Stimulated activated CD8-positive, alpha-beta memory T cell treated with anti-CD3 and anti-CD28 coated beads, Interleukin-2, amount 100 ng/mL, for 48 hours (primary cell): ENCODE measurements at places on chromosomes 5 and 9.

DNA sequence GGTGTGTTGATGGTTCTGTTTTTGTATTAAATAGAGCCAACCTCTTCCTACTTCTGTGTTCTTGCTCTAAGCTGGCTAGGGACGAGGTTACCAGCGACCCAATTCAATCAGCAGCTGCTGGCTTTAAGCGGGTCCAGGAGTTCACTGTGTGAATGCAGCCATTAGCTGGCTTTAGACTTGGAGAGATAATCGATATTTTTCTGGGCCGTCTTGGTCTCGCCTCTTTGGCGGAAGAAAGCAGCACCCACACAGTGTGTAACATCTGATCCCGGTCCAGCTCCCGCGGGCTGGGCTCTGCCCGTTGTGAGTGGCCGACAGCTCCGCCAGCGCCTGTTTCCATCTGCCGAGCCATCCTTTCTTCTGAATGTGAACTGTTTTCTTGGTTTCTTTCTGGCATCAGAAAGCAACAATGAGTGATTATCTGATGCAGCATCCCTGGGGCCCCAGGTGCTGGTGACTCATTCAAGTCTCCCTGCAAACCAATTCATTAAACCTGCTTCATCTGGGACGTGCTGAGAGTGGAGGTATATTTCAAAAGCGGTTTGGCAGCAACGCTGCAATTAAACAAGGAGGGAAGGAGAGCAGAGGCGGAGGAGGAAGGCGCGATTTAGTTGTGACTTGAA lies 90.8 kb upstream of the IRX4 start:
- DNase-seq: no peak

GRCh38 chr5:91011029-91011428 lies 372.1 kb downstream of the ARRDC3 start:
- DNase-seq: no peak

DNA sequence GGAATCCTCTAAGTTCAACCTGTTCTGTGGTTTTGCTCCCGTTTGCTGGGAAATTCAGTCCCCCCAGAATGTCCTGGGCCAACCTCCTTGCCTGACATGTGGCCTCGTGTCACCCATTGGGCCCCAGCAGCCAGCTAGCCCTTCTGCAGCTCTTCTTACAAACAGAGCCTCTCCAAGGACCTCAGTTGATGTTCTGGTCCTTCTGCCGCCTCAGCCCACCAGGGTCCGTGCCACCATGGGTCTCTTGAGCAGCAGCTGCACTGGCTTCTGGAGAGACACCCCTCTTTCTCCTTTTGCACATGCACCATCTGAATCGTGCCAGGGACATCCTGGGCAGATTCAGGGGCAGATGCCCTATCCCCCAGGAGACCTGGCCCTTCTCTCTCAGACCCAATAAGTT lies 85.0 kb downstream of the LMX1B start:
- no peak for DNase-seq

DNA sequence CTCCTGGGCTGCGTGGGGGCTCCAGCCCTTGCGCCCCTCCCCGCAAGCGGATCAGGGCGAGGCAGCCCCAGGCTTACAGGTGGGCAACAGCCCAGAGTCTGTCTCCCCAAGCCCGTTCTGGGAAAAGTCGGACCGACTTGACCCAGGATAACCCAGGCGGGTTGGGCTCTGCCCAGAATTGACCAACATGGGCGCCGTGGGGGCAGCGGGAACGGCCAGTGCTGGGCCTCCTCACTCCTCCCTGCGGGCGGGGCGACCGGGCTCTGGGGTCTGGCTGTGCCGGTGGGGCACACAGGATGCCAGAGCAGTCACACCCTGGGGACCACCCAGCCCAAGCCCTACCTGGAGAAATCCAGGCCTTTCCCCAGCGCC lies 15.3 kb upstream of the SYNPO start:
- DNase-seq: no peak

GRCh38 chr9:93603011-93603410 lies 26.6 kb downstream of the PHF2 start:
- no peak for DNase-seq
